ENCODE measurements at places on chromosomes 6 and 20.
A peak's percentile ranks its signal among the peaks of the same experiment; 100 is the strongest.

GRCh38 chr20:32482143-32482441 lies 103.0 kb downstream of the NOL4L start:
- peak overlapping the region; percentile 36 for H3K27ac ChIP-seq
- peak overlapping the region; percentile 91 for H3K4me3 ChIP-seq
- peaks cover 18% of the 10 kb centered on the region for H3K36me3 ChIP-seq

DNA sequence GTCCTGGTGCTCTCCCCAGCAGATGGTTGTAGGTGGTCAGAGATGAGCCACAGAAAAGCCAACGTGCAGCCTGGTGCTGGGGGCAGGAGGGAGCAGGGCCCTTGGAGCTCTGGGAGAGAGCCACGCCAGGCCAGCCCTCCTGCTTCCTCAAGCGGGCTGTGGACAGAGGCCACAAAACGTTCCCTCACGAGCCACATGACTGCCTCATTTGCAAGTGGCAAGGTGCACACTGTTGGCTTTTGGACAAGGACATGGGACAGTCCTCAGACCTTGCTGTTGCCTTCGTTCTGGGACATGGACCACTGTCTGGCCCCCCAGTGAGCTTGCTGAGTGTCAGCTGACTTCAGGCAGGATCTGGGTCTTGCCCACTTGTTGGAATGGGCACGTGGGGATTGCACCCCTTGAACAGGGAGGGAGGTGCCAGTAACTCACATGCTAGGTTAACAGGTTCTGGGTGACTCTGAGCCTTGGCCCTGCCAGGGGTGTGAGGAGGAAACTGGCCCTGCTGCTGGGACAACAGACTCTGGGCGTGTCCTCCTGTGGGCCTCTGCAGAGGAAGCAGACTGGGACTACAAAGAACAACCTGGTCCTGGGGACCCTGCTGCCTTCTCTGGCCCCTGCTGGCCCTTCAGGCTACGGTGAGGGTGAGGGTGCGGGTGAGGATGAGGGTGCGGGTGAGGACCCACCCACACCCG lies 2.6 kb downstream of the SLCO4A1 start:
- peaks cover 14% of the 10 kb centered on the region for H3K4me1 ChIP-seq
- no peak overlapping the region for H3K27ac ChIP-seq
- DNase-seq: no peak
- H3K4me3 ChIP-seq: no peak overlapping the region
- peaks cover 6% of the 10 kb centered on the region for H3K27me3 ChIP-seq
- H3K36me3 ChIP-seq: no peaks in the 10 kb centered on the region

- DNase-seq: no peak
- no peaks in the 10 kb centered on the region for H3K4me1 ChIP-seq
- H3K4me3 ChIP-seq: no peak overlapping the region
- H3K36me3 ChIP-seq: no peaks in the 10 kb centered on the region
Measured at GRCh38 chr20:9207253-9207652, 138.4 kb downstream of the PLCB4 start.

DNA sequence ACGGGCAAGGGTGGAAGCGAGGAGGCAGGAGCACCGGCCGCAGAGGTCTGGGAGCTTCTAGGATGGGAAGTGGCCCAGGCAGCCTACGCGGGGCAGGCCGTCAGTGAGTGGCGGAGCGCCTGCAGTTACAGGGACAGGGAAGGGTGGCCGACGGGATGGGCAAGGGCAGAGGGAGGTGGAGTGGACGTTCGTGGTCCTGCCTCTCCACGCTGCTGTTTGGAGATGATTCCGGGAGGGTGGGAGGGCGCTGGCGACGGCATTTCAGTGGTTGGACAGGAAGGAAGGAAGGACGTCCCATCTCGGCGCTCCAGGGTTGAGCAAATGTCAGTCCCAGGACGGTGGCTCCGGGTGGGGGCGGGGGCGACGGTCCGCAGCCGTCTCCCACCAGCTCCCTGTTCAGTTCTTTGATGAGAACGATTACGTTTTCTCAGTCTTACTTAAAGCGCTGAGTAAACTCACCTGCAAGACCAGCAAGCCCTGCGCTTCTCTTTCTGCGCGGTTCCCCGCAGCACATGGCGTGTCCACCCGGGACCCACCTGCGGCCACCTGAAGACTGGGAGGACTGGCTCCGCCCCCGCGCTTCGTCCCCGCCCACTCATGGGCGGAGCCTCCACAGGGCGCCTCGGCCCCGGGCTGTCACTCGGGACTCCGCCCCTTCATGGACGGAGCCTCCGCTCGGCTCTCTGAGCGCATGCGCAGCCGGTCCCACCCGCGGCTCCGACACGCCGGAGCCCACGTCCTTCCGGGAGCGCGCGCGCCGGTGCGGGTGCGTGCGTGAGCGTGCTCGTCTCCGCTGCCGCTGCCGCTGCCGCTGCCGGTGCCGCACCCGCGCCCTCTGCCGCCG lies at the start of gene DNAJC5:
Gene DNAJC5 (plus strand): TSS at position 769 of the 844 bp plus-strand sequence. CDS start 33,220 bp downstream, outside the sequence.
- peaks cover 22% of the 10 kb centered on the region for H3K4me1 ChIP-seq
- peak within 1 kb of the TSS; percentile 62 for H3K4me3 ChIP-seq
- H3K27ac ChIP-seq: peak within 1 kb of the TSS; percentile 75
- DNase-seq: peak; percentile 92
